Amygdala (tissue), 56 donors: ENCODE measurements at places on chromosomes 1 and 21.

DNA sequence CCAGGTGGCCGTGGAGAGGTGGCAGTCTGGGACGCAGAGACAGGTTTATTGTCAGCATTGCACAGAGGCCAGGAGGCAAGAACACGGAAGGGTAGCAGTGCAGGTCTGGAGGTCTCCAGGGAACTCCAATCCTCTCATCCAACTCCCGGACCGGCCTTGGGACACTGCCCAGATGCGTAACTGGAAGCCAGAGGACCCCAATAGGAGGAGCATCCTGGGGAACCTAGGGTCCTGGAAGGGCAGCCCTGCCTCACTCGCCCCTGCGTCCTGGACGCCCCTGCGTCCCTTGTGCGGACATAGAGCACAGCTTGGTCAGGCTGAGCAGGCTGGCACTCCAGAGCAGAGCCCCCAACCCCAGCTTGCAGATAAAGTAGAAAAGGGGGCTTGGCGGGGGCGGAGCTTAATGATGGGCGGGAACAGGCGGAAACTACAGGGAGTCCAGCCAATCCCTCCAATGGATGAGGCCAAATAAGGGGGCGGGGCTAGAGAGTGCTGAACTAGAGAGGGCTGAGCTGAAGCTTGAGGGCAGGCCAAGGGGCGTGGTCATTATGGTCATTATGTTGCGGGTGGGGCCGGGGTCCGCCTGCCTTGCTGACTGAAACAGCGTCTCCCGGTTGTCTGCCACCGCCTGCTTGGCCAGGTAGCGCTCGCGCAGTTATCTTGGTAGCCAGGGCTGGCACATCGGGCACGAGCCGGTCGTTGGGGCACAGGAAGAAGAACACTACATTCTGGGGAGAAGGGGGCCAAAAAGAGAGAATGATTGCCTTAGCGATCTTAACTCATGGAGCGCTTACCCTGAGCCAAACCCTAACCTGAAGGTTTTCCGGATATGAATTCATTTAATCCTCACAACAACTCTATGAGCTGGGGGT lies 3.7 kb upstream of the ARHGEF19 start:
- DNase-seq, result peak; percentile 41

DNA sequence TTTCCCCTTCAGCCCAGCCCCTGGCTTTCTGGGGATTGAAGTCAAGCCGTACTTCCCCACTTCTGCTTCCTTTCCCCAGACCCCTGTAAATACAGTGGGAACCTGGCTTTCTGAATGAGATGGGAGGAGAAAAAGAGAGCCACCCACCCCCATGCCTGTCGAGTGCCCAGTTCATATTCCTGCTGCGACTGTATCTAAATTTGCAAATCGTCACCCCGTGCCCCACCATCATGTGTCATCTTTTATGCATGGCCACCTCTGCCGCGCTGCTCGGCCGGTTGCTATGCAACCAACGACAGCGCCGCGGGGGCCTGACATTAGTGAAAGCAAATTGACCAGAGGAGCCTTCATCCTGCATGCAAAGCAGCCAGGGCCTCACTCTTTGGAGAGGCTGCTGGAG lies 143.0 kb downstream of the ELAVL4 start:
- DNase-seq, result peak; percentile 31

DNA sequence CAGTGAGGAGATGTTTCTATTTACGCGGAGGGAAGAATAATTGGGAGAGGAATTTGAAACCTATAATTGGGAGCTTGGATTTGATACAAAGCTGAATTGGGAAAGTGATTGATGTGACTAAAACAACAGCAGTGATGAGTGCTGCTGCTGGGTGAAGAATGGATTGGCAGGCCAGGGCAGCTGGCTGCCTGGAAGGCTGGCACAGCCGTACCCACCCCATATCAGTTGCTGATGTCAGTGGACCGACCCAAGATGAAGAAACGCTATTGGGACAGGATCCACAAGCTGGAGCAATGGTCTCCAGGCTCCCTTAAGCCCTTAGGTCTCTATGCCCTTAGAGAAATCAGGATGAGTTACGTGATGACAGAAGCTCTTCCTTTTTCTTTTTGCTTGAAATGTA lies 47.4 kb downstream of the GRIK1 start:
- DNase-seq, result no peak

DNA sequence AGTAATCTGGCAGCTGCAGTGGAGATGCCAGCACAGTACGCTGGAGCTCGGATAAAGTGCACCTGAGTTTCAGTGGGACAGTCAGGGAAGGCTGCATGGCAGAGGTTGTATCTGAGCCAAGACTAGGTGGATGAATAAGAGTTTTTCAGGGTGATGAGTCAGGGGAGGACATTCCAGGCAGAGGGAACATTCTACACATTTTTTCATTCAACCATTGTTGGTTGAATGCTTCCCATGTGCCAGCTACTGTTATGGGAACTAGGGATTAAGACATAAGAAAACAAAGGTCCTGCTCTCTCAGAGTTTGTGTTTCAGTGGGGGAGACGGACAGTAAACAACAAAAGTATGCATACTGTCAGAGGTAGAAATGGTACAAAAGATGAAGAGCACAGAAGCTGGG lies 5.2 kb downstream of the LEPR start:
- no peak for DNase-seq

- no peak for DNase-seq
Measured at GRCh38 chr1:6352138-6352563, 41.4 kb downstream of the ACOT7 start.

- no peak for DNase-seq
Measured at GRCh38 chr1:160206036-160206389, 829 bp downstream of the PEA15 start.

DNA sequence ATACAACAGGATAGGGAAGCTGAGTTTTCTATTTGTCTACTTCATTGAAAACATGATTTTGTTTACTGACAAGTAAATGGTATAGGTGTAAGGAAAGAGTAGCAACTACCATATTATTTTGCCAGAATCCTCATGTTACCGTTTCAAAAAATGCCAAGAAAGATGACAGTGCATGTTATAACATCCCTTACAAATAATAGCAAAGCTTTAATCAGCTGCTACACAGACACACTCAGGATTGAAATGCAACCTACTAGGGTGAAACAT lies 331.5 kb downstream of the CHRM3 start:
- no peak for DNase-seq

GRCh38 chr1:166947398-166948043 lies 27.8 kb downstream of the ILDR2 start:
- peak; percentile 79 for DNase-seq

DNA sequence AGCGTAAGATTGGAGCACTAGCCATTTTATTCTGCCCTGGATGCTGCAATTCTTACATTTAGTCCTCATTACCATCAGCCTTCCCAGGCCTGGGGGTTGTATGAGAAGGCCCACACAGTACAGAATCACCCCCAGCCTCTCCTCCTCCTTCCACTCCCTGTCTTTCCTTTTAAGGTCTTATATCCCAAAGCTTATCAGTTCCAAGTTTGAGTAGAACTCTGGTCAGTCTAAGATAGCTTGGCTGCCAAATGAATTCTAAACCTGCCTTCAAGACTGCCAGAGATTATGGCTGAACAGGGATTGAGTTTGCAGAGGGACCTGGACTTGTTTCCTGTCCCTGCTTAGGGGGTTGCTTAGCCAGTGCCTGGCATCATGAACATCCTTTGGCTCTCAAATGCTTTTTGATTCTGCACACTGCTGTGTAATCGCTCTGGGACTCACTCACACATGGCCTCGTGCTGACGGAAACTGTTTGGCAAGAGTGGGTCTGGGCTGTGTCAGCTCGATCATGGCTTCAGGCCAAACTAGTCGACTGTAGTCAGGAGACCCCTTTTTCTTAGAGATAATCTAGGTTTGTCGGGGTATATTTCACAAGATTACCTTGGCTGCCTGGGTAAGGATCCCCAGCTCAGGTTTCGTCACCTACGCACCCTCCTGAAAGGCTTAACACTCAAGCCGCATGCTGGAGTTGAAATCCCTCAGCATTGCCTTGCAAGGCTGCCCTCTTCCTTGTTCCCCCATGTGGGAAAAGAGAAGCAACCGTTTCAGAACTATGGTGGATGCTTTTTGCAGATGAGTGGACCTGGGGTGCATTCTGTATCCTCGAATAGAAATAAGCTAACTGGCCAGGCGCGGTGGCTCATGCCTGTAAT lies 252.6 kb downstream of the NFIA start:
- no peak for DNase-seq

GRCh38 chr1:59688976-59689375 lies 125.8 kb upstream of the HOOK1 start:
- DNase-seq, result no peak

GRCh38 chr1:70008660-70009059 lies 196.7 kb downstream of the LRRC40 start:
- DNase-seq, result no peak

DNA sequence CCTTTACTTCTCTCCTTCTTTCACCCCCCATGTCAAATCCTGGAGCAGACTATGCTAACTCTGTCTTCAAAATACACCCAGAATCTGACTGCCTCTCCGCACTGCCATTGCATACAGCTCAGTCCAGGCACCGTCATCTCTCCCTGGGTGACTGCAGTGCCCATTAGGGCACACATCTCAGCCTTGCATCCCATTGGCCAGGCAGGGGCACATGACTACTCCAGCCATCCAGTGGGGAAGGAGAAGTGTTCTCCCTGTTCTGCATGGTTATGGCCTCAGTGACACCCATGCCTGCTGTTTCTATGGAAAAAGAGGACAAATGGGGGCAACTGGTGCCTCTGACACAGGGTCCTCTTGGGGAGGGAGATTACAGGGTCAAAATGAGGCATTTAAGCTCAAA lies 270.5 kb downstream of the MATN1 start:
- no peak for DNase-seq

DNA sequence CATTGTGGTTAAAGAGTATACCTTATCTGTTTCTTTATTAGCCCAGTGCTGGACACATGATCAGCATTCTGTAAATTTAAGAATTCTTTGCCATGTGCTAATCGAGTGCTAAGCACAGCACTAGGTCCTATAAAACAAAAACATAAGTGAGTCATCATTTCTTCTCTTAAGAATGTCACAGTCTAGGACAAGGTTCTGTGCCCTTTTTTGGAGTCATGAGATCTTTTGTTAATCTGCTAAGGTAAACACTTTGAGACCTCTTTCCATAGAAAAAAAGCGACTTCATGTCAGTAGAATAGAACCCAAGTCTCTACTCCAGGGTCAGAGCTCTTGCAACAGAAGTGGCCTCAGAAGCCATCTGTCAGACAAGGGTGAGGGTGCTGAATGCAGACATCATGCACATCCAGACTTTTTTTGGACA lies 70.0 kb upstream of the NFIA start:
- no peak for DNase-seq

- no peak for DNase-seq
Measured at GRCh38 chr1:24149866-24150233, 6.9 kb upstream of the IL22RA1 start.

- DNase-seq, result no peak
Measured at GRCh38 chr1:56227401-56227800, 352.0 kb downstream of the PLPP3 start.

- DNase-seq, result no peak
Measured at GRCh38 chr21:22961258-22961657, 1963.0 kb downstream of the NCAM2 start.

DNA sequence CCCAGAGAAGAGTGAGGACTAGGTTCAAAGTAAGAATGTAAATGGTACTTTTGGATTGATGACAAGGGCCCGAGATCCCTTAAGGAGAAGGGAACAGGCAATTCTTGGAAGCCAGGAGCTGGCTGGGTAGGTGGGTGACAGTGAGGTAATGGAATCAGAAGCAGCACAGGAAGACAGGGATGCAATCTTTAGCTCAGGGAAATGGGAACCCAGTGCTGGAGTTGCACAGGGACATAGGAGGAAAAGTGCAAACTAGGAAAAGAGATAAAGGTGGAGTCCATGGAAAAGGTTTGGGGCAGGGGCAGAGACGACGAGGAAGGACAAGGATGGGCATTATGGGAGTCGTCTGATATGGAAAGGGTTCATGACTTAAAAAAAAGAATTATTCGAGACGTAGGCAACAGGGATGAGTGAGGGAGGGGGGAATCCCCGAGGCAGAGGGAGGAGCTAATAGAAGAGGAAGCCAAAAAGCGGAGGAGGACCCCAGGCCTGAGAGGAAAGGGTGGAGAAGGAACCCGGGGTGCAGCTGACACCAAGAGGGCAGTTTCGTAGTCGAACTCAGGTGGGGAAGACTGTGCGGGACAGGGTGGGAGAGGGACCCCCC lies 495 bp downstream of the PI4KB start:
- DNase-seq, result no peak

GRCh38 chr1:248853663-248854375 lies 5.1 kb downstream of the ZNF692 start:
- DNase-seq, result no peak

GRCh38 chr1:232263452-232263851 lies 366.5 kb downstream of the SIPA1L2 start:
- no peak for DNase-seq

DNA sequence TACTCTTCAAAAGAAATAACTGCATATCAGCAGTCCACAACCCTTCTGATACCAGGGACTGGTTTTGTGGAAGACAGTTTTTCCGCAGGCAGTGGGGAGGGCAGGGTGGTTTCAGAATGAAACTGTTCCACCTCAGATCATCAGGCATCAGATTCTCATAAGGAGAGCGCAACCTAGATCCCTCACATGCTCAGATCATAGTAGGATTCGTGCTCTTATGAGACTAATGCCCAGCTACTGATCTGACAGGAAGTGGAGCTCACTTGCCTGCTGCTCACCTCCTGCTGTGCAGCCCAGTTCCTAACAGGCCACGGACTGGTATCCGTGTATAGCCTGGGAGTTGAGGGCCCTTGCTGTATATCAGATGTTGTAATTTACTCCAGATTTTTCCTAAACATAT lies 11.5 kb downstream of the RO60 start:
- DNase-seq, result no peak

DNA sequence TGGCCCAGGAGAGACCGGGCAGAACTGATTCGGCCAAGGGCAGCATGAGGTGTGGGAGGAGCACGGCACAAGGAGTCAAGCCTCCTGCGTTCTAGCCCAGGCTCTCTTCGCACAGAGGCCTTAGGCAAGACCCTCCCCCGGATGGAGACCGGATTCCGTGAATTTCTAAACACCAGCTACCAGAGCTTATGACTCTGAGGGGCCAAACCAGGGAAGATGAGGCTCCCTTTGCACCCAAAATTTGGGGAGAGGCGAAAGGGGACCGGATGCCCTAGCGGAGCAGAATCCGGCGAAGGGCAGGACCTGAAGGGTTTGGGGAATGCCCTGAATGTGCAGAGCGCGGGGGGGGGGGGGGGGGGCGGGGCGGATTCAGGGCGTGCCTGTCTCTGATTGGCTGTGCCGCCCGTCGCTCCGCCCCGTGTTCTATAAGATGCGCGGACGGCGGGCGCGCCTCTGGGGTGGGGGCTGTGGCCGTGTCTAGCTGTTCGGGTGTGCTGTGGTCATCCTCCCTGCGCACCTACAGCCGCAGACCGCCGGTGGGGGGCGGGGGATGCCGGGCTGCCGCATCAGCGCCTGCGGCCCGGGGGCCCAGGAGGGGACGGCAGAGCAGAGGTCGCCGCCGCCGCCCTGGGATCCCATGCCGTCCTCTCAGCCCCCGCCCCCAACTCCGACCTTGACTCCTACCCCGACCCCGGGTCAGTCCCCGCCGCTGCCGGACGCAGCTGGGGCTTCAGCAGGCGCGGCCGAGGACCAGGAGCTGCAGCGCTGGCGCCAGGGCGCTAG lies at the start of gene TRNP1:
TRNP1 (plus strand) TSS at position 456 of the 783 bp plus-strand sequence; CDS start at position 551, 95 bp downstream.
- DNase-seq, result peak; percentile 74
